Fibroblast of skin of right biceps (primary cell): ENCODE measurements at places on chromosomes 3 and 15.
A peak's percentile ranks its signal among the peaks of the same experiment; 100 is the strongest.

DNA sequence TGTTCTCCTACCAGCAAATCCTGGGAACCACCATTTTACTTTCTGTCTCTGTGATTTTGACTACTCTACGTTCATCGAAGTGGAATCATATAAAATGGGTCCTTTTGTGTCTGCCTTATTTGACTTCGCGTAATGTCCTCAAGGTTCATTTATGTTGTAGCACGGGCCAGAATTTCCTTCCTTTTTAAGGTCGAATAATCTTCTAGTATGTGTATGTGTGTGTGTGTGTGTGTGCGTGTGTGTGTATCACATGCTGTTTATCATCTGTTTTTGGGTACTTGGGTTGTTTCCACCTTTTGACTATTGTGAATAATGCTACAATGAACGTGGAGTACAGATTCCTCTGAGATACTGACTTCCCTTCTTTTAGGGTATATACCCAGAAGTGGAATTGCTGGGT, 35.3 kb downstream of the STARD5 start:
- DNase-seq = no peak

- DNase-seq = no peak
Measured at GRCh38 chr3:125318871-125319270, 56.3 kb downstream of the ZNF148 start.

DNA sequence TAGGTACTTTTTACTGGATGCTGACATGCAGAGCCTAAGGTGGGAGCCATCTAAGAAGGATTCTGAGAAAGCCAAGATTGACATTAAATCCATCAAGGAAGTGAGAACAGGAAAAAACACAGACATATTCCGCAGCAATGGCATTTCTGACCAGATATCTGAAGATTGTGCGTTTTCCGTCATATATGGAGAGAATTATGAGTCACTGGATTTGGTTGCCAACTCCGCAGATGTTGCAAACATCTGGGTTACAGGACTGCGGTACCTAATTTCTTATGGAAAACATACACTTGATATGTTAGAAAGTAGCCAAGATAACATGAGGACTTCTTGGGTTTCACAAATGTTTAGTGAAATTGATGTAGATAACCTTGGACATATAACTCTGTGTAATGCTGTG, 125.1 kb downstream of the PLCL2 start:
- peak; percentile 42 for DNase-seq

DNA sequence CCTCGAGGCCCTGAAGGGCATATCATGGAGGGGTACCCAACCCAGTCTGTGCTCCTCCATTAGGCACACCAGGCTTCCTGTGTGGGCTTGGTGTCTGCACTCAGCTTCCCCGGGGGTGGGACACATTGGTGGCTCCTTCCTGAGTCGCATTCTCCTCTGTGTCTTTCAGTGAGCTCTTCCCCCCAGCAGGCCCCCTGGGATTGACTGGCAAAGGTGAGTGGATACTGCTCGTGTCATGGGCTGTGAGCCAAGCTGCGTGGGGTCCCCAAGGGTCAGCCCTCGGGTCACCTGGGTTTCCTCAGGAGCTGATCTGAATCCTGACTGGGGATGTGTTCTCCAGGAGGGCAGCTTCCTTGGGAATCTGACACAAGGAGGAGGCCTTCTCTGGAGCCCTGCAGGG, 231.0 kb downstream of the SNRPN start:
- no peak for DNase-seq

DNA sequence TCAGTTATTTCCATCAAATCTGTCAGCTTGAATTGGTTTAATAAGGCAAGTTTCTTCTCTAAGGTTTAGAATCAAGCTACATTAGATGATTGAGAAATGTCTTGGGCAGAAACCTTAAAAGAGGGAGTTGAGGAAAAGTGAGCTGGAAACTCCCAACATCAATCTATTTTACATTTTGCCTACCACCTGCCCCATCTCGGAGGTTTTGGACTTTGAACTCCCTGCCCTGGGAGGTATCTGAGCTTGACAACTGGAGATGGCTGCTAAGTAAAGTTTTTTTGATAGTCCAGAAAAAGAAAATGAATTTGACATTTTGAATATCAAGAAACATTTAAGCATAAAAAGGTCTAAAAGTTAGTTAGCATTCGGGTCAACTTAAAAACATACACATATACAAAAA, 234.2 kb downstream of the NFKBIZ start:
- no peak for DNase-seq

DNA sequence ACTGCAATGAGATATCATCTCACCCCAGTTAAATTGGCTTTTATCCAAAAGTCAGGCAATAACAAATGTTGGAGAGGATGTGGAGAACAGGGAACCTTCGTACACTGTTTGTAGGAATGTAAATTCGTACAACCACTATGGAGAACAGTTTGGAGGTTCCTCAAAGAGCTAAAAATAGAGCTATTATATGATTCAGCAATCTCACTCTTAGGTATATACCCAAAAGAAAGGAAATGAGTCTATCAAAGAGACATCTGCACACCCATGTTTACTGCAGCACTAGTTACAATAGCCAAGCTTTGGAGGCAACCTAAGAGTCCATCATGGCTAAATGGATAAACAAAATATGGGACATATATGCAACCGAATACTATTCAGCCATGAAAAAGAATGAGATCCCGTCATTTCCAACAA, 68.0 kb upstream of the HES1 start:
- DNase-seq = peak; percentile 73

- DNase-seq = peak; percentile 63
Measured at GRCh38 chr3:156808025-156808424, 18.1 kb upstream of the LEKR1 start.

GRCh38 chr15:40762919-40763800, 708 bp upstream of the GCHFR start:
- peak; percentile 74 for DNase-seq

- DNase-seq = no peak
Measured at GRCh38 chr3:192904632-192905289, 12.9 kb downstream of the MB21D2 start.
